Right cardiac atrium (tissue), 5 donors: ENCODE measurements at places on chromosomes 2 and 18. TPM values are rescaled to one million over a fixed set of nuclear protein-coding genes. Genes with fewer than 3 reads are reported as not detected.

DNA sequence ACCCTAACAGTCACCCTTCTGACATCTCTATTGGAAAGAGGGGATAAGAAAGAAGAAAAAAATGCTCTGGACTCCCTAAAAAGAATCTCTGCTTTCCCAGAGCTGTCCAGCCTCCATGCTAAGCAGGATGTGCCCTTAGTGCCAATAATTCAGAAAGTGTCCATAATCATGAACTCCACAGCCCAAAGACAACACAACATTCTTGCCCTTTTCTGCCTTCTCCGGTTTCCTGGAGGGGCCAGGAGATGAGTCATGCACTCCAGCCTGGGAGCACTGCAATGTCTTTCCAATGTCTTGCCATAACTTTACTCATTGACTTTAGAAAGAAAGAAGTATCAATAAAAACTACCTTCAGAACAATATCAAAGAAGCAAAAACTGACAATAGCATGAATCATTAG lies 44.0 kb downstream of the KLF7 start:
- DNase-seq = peak; percentile 54

DNA sequence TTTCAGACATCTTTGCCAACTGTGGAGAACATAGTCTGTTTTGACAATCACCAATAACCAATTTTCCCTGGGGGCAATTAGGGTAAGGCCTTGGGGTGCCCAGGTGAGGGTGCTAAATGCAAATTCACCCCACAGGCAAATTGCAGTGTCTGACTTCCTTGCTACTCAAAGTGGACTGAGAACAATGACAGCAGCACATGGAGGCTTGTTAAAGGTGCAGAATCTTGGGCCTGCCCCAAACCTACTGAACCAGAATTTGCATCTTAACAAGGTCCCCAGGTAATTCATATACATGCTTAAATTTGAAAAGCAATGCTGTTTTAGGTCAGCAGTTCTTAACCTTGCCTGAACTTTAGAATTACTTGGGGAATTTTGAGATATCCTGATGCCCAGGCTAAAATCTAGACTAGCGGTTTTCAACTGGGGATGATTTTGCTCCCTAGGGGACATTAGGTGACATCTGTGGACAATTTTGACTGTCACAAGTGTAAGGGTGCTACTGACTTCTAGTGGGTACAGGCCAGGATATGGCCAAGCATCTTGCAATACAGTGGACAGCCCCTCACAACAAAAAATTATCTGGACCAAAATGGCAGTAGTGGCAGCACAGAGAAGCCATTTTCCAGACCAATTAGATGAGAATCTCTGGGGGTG lies 80.2 kb upstream of the GCFC2 start:
- DNase-seq = no peak

- DNase-seq = no peak
Observed at GRCh38 chr2:179521944-179522343, 257.3 kb upstream of the SESTD1 start.

DNA sequence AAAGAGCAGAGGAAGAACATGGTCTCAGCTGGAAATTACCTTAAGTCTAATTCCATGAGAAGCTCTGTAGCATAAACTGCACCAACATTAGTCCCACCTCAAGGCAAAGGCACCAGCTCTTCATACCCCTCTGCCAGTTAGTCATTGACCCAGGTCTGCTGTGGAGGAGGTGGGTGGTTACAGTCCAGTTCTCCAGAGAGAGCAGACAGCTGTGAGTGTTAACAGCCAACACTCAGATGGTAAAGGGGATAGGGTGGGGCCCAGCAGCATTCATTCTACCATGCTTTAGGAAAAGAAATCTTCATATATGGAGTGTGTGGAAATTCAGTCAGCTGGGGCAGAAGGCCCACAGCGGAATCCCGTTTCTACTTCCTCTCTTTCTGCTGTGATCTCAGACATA lies 159.7 kb upstream of the FBXO11 start:
- DNase-seq = no peak

- DNase-seq = no peak
Observed at GRCh38 chr2:122660786-122661634, 905.6 kb downstream of the TSN start.

- no peak for DNase-seq
Observed at GRCh38 chr18:21701621-21702020, 3.0 kb downstream of the ABHD3 start.

- DNase-seq = no peak
Observed at GRCh38 chr2:203016716-203017115, 2.0 kb downstream of the NBEAL1 start.

GRCh38 chr2:69734854-69735544 lies 6.9 kb upstream of the ANXA4 start:
- DNase-seq = no peak

DNA sequence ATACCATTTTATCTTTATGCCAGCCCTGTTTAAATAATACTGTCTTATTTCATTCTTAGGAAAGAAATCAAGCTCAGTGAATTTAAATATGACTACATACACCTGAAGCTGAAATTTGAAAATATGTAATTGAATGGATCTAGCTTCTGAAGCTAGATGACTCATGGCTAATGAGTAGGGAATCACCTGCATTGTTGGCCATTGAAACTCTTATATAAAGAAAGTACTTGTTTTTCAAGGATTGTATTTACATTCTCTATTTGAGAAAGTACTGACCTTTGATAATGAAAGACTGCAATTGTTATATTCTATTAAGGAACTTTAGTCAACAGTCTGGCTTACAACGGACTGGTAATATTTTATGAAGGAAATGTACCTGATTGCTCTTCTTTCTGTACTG lies 346.7 kb upstream of the LRATD1 start:
- DNase-seq = no peak

DNA sequence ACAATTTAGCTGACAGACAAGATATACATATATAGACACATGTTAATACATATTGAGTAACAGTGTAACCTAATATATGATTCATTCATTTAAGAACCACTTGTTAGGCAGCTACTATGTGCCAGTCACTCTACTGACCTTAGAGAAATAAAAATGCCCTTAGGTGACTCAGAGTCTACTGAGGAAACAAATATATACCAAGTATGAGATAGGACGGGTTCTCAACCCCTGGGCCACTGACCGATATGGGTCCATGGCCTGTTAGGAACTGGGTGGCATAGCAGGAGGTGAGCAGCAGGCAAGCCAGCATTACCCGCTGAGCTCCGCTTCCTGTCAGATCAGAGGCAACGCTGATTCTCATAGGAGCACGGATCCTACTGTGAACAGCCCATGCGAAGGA lies 14.8 kb downstream of the STRN start:
- DNase-seq = no peak

DNA sequence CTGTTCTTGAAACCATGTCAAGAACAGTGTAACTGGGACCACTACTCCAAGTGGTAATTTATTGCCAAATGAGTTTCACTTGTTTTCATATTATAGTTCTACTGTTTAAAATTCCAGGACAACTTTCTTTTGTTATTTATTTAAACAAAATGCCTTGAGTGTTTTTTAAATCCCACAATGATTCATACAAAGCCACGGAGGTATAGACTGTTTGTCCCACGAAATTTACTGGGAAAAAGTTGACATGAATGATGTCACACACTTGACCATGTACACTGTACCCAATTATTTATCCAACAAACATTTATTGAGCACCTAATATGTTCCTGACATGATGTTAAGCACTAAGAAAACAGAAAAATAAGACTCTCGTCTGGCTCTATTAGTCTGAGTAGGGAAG lies 243.9 kb upstream of the SIX2 start:
- no peak for DNase-seq

GRCh38 chr2:65371074-65371434 lies 61.3 kb downstream of the SPRED2 start:
- no peak for DNase-seq

DNA sequence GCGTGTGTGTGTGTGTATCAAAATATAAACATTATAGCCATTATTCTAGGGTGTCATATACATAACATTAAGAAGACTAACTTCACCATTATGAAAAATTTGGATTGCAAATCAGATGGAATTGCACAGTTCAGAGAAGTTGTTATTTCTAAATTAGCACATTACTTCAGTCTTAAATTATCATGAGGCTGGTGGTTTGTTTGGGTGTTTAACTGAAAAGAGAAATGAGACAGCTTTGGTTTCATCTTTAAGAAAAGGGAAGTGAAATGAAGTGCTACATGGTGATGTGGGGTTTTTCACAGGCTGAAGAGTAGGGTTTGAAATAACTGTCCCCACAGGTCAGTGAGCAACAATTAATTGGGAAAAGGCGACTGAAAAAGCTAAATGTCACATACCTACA lies 161.2 kb upstream of the XIRP2 start:
- DNase-seq = no peak

GRCh38 chr2:23691565-23691964 lies 235.4 kb downstream of the ATAD2B start:
- DNase-seq = no peak

- no peak for DNase-seq
Observed at GRCh38 chr2:8656160-8656641, 25.7 kb upstream of the ID2 start.

DNA sequence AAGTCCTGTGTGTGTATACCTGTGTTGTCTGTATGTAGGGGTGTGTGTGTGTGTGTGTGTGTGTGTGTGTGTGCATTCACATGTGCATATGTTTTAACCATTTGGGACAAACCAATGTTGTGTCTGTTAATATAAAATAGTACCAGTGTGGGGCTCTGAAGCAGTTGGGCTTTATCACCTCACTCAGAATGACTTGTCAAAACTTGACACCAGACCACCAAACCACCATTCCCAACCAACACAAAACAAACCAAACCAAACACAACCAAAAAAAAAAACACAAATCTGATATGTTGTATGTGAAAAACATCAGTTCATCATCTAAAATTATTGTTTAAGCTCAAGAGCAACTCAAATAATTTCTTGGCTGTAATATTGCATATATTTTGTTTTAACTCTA lies 42.1 kb downstream of the CALCRL start:
- no peak for DNase-seq

DNA sequence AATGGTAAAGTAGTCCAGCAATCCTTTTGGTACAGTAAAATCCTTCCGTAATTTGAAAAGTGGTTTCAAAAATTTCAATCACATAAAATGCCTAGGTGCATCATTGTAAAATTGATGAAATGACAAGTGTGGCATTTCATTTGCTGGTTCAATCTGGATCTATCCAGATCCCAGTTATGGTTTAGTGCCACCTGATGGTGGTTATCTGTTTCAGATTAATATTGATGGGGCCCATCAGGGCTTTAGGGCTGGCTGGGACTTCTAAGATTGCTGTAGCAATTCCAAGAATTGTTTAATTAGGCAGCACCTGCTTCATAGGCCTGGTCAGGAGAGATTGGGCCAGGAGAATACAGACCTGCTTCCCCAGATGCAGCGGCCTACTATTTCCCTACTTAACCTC lies 55.5 kb upstream of the PIK3C3 start:
- DNase-seq = no peak

- DNase-seq = no peak
Observed at GRCh38 chr2:205792908-205793307, 110.6 kb downstream of the NRP2 start.

DNA sequence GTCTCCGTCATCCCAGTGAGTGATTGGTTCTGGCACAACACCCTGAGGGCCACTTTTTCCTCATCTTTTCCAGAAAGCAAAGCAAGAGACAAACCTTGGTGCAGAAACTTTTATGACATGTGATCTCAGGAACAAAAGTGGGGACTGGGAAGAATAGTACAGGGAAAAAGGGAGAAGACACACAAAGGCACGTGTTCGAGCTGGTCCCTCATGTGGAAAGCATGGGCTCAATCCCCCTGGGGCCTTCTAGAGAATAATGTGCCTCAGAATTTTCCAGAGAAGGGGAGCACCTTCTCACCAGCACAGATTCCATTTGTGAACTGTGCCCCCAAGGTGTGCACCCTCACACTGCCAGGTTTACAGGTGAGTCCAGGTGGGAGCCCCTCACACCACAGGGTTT lies 312.6 kb downstream of the FBXO15 start:
- no peak for DNase-seq

DNA sequence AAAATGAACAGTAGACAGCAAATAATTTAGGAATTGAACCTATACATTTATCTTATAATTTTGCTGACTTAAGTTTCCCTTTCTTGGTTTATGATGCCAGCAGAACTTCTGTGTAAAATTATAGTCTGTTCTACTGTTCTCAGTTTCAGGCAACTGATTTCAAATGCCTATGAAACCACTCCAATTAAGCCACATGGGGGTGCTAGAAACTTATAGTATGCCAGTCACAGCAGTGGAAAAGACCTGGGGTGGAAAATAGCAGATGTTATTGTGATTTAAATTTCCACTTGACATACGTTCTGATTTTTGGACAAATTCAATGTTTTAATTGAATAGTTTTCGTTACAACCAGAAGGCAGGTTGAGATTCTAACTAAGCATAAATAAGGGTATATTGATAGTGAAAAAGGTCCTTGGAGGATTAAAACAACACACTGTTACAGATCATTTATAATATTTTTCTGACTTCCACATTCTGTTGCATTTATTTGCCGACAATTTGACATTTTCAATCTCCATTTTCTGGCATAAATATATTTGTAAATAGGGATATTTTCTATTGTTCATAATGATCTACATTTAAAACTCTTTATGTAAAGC lies 61.4 kb downstream of the CPS1 start:
- no peak for DNase-seq

DNA sequence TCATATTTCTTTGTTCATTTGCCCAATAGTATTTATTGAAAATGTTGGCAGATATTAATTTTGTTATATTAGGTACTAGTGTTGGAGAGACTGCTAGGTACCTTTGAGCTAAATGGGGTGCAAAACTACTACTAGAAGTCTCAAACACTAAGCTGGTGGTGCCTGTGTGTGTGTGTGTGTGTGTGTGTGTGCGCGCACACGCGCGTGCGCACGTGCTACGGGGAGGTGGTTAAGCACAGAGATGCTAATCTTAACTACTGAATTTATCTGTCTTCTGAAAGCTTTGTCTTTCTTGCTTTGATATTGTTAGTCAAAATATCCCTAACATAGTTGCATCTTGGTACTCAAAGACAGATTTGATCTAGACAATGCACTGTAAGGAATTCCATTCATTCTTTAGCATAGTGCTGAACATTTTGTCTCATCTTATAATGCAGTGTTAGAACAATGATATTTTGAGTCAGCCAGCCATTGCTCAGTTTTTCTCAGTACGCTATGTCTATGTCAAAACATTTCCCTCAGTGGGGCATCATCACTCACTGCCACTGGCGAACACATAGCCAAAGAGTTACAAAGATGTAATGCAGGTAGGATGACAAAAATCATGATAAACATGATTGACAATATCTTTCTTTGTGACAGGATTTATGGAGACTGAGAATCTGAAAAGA lies 396.0 kb upstream of the RGPD4 start:
- DNase-seq = no peak

- DNase-seq = no peak
Observed at GRCh38 chr18:9082711-9083510, 19.6 kb upstream of the NDUFV2 start.

The CFC1 gene
- total RNA-seq = 0.45 TPM

The XDH gene
- total RNA-seq = 0.29 TPM

The TCF7L1 gene
- 12.9 TPM for total RNA-seq

The SNRNP27 gene
- total RNA-seq = 53.3 TPM

The ZNF24 gene
- total RNA-seq = 51.2 TPM

The RASGRP3 gene
- 38.2 TPM for total RNA-seq
